ENCODE measurements at places on chromosomes 11 and 22. TPM values are rescaled to one million over a fixed set of nuclear protein-coding genes. Genes with fewer than 3 reads are reported as not detected.

GRCh38 chr11:23353611-23354010 is 493.3 kb upstream of the CCDC179 start:
- DNase-seq: no peak

The GVQW3 gene
- total RNA-seq: 4.0 TPM

DNA sequence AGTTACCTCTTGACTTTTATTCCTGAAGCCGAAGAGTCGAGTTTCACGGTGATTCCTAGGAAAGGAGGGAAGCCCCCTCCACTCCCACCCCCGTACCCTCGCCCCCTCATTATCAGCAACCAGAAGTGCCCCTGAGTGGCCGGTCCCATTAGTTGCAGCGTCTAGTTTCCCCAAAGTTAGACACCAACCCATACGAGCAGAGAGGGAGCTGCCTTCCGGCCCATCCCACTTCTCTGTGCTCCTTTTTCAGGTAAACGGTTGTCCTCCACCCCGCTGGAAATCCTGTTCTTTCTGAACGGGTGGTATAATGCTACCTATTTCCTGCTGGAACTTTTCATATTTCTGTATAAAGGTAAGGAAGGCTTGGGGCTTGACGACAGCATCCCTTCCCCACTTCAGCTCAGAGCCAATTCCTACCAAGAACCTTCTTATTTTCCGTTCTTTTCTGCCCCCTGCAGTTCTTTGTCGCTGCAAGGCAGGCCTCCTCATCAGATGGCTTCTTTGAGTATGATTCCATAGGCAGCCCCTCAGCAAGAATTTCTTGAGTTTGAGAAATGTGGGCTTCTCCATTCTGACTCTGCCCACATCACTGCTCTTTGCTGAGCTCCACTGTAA is 701 bp downstream of the TMEM216 start:
- DNase-seq: no peak

The RAB36 gene
- 0.26 TPM for total RNA-seq

- DNase-seq: no peak
Measured at GRCh38 chr11:74839971-74840370, 91.3 kb downstream of the RNF169 start.

The GAL3ST1 gene
- not detected for total RNA-seq

GRCh38 chr11:128496249-128496648 is 91.1 kb downstream of the ETS1 start:
- DNase-seq: no peak

The A4GALT gene
- total RNA-seq: 0.61 TPM

The MRGPRX3 gene
- not detected for total RNA-seq

The RASL10A gene
- total RNA-seq: 0.70 TPM

- DNase-seq: peak; percentile 82
Measured at GRCh38 chr11:62553080-62553838, 6.7 kb upstream of the AHNAK start.

- DNase-seq: no peak
Measured at GRCh38 chr22:30312053-30312452, 14.7 kb downstream of the TBC1D10A start.

DNA sequence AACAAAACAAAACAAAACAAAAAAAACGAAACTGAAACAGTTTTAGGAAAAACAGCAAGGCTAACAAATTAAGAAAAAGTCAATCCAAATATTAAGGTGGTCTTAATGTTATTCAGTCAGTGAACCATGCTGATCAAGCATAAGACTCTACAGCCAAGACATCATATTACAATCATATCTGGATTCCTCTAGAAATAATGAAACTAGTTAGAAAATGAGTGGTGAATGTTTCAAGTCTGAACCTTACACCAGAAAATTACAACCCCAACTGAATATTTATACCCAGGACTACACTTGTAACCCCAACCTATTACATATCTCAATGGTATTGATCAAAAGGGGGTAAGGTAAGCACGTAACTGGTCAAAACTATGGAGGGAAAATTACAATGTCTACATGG is 48.8 kb downstream of the ACAT1 start:
- DNase-seq: no peak
